IMR-90 (cell line): ENCODE measurements at places on chromosomes 2 and 18. TPM values are rescaled to one million over a fixed set of nuclear protein-coding genes. Genes with fewer than 3 reads are reported as not detected.

Gene SLC16A14
- 0.56 and 0.90 TPM in 2 replicates for total RNA-seq

Gene CASP8
- 17.0 and 18.6 TPM in 2 replicates for total RNA-seq

Gene ATP5MC3
- 167 and 226 TPM in 2 replicates for total RNA-seq

Gene UPP2
- not detected in 2 replicates for total RNA-seq

Gene MEIS1
- total RNA-seq, result 157 and 209 TPM in 2 replicates
